Suprapubic skin (tissue), 4 donors: ENCODE measurements at places on chromosomes 6 and 20.

DNA sequence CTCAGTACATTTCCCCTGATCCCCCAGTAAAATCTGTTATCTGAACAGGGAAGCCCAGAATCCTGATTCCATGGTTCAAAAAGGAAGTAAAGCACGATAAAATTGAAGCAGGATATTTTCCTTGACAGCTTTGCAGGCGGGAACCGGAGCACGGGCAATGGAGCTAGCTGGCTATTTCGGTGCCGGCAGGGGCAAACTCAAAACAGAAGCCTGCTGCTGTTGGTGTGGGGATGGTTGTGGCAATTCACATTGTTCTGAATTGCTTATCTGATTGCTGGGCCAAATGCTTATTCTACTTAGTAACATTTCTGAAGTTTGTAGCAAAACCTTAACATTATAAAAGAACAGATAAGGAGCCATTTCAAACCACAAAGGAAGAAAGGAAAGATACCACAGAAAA is 172.4 kb downstream of the MMS22L start:
- DNase-seq, result no peak

- DNase-seq, result no peak
Measured at GRCh38 chr6:4270776-4271175, 135.4 kb upstream of the ECI2 start.

GRCh38 chr6:136668571-136668970 is 118.3 kb upstream of the MAP7 start:
- no peak for DNase-seq

GRCh38 chr6:110340392-110340965 is 17.7 kb downstream of the METTL24 start:
- no peak for DNase-seq

DNA sequence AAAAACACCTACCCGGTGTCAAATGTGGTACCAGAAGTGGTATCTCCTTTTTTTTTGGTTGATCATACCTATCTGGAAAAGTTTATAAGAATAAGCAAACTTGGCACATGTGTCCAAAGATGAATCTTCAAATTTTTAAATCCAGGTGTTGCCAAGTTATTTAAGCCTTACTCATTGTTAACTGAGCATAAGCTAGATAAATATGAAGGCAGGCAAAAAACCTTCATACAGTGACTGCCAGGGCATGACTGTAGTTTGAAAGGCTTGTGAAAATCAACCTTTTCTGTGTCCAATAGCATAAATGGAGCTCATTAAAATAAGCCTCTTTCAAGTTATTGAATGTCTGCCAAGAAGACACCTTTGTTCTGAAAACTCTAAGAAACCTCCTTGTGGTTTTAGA is 699.2 kb downstream of the DOK5 start:
- DNase-seq, result no peak

DNA sequence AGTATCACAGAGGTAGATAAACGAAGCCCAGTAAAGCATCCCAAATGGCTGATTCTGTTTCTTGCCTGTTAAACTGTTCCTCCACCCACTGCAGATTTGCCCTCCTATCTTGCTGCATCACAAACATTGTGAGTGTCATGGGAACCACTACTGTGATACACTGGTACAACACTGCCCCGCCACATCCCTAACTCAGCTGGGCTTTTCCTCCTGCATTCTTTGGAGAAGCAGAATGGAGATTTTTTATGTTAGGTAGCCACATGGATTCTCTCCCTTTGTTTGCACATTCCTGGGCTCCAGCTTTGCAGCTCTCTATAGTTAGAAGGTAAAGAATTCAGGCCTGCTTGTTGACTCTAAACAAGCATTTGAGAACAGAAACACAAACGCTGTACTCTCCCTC is 234.1 kb downstream of the TMEM242 start:
- no peak for DNase-seq

DNA sequence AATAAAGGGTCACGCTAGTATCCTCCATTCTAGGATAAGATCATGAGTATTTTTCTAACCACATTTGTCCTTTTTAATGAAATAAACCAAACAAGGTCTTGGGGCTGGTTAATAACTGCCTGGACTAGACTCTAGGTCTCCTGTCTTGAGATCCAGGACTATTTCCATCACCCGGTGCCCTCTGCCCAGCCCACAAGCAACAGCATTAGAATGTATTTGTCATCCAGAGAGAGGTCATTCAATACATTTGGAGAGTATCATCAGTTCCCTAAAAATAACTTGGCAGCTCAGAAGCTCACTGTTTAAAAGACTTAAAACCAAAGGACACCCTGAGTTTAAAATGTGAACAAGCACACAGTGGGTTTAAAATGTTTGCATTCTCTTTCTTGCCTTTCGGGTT is 4.4 kb upstream of the RBM24 start:
- no peak for DNase-seq

GRCh38 chr20:50571466-50571865 is 61.3 kb downstream of the PTPN1 start:
- DNase-seq, result no peak

DNA sequence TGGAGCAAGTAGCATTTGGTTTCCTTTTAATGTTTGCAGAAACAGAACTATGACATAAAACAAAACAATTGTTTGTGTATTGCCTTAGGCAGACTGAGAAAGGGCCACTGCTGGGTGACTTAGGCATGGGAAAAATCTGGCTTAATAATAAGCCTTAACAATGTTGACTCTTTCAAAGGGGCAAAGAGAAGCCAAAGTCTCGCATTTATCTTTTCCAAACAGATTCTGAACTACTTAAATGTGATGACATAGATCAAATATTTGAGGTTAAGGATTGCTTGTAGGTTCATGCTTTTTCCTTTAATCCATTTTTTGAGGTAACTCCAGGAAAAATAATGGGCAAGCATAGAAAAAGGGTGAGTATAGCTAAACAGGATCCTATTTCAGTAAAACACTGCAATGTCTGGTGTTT is 39.6 kb downstream of the ADAT2 start:
- no peak for DNase-seq

DNA sequence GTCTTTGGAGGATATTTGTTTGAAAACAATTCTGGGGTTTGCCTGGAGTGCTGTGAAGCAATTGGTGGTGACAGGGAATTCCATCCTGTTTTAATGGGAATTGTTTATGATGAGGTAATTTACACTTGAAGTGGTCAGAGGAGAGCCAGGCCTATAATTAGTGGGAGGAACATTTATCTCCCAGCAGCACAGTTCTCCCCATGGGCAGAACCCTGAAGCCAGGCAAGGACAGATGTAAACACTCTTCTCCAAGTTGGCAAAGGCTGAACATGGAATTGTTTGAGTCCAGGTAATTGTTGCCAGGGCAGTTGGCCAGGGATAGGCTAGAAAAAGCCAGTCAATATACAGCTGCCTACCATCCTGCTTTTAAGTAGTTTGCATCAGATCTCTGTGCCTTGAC is 789.7 kb downstream of the FRK start:
- DNase-seq, result no peak

DNA sequence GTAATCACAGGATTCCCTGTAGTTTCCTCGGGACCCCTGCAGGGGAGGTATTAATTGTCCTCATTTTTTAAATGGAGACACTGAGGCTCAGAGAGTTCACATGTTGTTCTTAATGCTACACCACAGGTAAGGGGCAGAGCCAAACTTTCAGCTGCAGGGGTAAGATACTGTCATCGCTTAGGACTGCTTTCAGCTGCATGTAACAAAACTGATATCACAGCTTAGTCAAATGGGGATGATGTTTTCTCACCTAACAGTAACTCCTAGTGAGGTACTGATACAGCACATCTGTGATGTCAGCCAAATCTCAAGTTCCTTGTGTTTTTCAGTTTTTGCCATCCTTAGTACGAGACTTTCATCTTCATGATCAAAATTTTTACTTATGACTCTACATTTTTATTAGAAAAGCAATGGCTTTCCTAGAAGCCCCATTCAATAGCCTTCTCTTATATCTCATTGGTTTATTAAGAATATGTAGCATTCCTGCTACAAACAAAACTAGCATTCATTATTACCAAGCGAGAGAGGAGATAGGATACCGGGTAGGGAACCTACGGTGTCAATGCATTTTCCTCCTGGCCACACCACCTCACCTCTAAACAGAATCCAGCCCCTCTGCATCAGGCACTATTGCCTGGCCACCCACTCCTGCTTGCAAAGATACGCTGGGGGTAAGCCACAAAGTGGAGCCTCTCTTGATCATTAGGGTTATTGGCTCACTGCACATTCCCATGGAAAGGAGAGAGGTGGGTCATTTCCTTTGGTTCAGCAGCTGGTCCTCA is 557.5 kb downstream of the CD83 start:
- no peak for DNase-seq

DNA sequence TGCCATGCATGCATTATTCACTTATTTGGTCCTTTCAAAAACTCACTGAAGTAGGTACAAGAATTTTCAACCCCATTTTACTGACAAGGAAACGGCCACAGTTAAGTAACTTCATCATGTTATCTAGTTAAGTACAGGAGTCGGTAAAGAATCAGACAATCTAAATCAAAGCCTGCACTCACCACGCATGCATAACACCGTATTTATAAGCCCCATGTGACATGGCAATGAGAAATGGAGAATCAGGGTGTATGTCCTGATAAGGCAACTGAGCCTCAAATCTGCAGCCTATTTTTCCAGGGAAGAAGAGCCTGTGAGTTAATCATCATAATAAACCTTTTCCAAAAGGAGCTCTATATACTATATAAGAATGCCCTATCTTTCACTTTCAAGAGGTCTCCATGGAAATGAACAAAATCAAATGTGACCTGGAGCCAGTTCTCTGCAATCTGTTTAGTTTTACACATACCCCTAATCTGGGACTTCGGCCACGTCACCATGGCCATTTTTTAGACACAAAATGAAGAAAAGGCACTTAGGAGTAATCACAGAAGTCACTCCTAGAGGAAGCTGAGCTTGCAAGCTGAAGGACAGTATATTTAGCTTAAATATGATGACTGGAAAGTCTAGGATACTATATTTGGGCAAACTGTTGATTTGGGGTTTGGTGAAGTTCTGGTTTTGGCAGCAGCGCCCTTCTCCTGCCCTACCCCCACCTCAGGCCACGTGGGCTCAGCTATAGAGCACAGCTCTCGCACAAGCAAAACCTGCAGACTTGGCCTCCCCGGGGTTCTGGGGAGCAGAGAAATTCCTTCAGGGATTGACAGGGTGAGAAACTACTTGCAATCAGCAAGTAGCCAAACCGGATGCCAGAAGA is 19.2 kb downstream of the TRAM2 start:
- no peak for DNase-seq

DNA sequence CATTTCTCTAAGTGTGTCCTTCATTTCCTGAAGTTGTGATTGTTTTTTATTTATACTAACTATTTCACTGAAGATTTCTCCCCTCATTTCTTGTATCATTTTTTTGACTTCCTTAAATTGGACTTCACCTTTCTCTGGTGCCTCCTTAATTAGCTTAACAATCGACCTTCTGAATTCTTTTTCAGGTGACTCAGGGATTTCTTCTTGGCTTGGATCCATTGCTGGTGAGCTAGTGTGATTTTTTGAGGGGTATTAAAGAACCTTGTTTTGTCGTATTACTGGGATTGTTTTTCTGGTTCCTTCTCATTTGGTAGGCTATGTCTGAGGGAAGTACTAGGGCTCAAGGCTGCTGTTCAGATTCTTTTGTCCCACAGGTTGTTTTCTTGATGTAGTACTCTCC is 92.8 kb downstream of the ESR1 start:
- DNase-seq, result no peak

GRCh38 chr20:54665812-54666211 is 190.4 kb downstream of the DOK5 start:
- DNase-seq, result no peak

GRCh38 chr20:56689318-56689717 is 60.2 kb downstream of the TFAP2C start:
- DNase-seq, result no peak

- no peak for DNase-seq
Measured at GRCh38 chr6:55528624-55529023, 50.4 kb downstream of the HMGCLL1 start.

DNA sequence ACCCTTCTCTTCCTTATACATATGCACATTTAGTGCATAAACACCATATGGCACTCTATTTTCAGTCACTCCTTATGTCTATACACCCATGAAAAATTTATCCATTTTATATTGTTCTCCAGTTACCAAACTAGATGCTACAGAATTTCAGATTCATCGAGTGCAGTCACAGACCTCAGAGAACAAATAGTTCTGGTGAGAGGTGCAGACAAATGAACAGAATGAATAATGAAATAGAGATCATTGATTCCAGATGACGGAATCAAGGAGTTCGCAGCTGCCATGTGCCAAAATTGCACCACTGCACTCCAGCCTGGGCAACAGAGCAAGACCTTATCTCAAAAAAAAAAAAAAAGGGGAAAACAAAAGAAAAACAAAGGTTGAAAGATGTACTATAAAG is 214.8 kb upstream of the CEP162 start:
- DNase-seq, result peak; percentile 50

GRCh38 chr6:162230147-162230752 is 497.3 kb downstream of the PRKN start:
- DNase-seq, result no peak

- DNase-seq, result no peak
Measured at GRCh38 chr6:28841290-28841689, 82.5 kb downstream of the TRIM27 start.

GRCh38 chr6:118537574-118537973 is 10.5 kb upstream of the PLN start:
- DNase-seq, result no peak

DNA sequence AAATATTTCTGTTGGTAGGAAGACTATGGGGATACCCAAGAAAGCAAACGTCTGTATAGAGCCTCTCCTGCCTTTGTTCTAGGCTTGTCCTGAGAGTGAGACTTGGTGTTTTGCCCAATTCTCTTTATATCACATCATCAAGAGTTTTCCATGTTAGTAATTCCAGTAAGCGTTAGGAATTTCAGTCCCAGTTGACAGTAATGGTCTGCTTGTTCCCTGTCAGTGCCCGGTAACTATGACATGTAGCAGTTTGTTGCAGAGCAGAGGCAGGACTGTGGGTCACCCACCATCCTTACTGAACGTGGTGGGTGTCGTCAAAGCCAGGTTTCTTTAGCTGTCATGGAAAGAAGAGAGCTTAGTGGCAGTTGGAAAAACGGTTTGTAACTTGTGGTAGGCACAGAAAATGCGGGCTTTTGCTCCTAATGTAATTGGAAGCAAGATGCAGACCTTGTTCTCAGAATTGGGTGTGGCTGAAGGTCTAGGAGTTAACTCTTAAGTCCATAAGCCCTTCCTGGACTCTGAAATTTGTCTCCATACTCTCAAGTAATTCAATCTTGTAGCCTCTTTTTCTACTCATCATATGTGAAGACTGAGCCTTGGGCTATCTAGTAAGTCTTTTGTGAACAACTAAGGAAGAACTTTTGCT is 188.8 kb downstream of the TMEM242 start:
- DNase-seq, result no peak

DNA sequence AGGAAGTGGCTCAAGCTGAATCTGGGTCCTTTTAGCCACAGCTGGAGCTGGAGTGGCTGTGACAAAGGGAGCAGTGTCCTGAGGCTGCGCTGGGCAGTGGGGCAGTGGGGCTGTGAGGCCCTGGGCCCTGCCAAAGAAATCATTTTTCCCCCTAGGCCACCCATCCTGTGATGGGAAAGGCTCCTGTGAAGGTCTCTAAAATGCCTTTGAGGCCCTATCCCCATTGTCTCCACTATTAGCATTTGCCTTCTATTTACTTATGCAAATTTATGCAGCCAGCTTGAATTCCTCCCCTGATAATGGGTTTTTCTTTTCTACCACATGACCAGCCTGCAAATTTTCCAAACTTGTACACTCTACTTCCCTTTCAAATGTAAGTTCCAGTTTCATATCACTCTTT is 539.2 kb downstream of the MEI4 start:
- no peak for DNase-seq

GRCh38 chr6:29946223-29947076 is 4.1 kb downstream of the HLA-A start:
- no peak for DNase-seq

- no peak for DNase-seq
Measured at GRCh38 chr20:6265204-6265904, 142.5 kb upstream of the FERMT1 start.
